ENCODE measurements at places on chromosomes 6 and 20.

DNA sequence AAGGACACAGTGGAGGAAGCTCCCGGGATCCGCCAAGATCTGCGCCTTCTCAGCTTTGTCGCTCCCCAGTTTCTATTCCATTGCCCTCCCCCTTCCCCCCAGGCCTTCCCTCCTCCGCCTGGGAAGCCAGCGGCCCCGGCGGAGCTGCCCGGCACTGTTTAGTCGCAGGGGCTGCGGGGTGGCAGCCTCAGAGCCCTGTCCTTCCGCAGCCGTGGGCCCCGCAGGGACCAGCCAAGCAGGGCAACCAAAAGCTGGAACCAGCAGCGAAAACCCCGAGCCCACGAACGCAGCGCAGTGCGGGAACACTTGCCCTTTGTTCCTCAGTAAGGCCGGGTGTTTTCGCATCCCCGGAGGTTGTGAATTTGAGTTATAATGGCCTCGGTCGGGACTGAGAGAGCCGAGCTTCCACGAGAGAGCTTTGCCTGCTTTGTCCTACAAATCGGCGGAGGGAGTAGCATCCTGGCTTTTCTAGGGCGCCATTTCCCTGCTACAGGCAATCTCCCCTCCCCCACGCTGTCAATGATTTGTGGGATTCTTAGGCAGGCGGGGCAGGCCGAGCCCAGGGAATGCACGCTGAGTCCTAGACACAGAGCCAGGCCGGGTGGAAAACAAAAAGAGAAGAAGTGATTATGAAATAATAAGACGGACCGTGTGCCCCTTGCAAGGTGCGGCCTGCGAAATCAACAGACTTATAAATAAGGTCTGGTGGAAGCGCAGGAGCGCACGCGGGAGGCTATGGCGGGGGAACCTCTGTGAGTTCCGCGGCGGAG lies 4.0 kb upstream of the TUBB2B start:
- peak; percentile 64 for DNase-seq

DNA sequence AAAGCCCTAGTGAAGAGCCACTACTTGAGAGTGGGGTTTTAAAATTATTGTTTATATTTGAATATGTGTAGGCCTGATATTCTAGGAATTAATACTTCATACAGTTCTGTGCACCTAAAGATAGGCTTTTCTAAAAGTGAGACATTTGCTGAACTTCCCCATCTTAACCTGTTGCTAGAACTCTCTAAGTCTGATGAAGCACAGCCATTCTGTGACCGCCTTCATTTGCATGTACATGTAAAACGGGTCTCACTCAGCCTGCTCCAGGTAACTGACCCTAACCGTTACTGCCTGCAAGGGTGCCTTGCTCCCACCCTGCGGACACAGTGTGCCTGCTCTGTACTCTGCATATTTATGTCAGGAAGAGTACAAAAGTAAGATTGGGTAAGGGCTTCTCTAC lies 44.3 kb upstream of the IRF4 start:
- no peak for DNase-seq

- DNase-seq, result no peak
Observed at GRCh38 chr20:37921341-37921929, 18.5 kb downstream of the VSTM2L start.

DNA sequence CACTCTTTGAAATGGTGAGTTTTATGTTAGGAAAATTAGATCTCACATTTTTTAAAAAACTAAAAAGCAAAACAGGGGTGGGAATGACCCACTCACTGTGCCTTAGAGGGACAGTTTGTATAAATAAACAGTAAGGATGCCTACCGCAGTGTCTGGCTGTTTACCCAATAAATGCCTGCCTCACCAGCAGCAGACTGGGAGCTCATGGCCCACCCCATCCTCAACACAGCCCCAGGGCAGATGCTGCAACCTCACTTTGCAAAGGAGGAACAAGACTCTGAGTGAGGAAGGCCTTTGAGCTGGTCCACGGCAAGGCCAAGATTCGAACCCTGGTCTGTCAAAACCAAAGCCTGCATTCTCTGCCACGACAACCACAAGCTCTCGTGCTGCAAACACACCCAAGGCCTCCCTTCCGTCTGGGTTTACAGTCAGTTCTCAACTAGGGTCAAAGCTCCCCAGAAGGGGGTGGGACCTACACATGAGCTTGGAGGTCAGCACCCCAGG lies 77.8 kb downstream of the BMP7 start:
- DNase-seq, result no peak

DNA sequence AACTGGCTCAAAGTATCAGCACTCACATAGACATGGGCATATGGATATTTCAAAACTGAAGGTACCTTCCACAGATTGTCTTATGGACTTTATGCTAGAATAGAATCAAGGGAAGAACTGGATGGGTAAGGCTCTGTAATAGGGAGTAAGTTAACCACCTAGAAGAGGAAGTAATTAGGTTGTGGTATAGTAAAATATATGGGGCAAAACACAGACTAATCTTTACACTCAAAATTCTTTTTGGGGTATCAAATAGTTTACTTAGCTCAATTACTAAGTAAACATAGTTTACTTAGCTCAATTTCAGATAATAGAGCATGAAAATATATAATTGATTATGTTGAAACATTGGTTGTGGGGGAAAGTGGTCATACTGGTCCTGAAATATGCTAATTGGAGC lies 94.2 kb upstream of the ATXN1 start:
- no peak for DNase-seq

DNA sequence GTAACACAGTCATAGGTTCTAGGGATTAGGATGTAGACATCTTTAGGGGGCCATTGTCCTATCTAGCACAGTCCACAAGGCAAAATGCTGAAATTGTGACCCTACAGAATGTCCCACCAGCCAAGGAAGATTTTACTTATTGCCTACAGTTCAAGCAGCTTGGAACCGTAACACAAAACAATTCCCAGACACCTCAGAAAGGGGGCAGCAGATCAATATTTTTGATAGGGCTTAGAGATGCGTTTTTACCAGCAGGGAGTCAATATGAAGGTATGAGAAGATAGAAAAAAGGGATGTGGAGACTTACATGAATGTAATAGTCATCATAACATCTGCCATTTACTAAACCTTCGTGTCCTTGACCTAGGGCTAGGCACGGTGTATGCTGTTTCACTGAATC lies 81.0 kb downstream of the TMEM170B start:
- DNase-seq, result no peak

GRCh38 chr6:127483399-127484055 lies 24.3 kb upstream of the KIAA0408 start:
- DNase-seq, result no peak

GRCh38 chr20:11687546-11688292 lies 230.0 kb upstream of the BTBD3 start:
- no peak for DNase-seq

- no peak for DNase-seq
Observed at GRCh38 chr20:43761386-43762340, 34.9 kb upstream of the GTSF1L start.

GRCh38 chr6:123655521-123656306 lies 19.0 kb upstream of the TRDN start:
- DNase-seq, result no peak

DNA sequence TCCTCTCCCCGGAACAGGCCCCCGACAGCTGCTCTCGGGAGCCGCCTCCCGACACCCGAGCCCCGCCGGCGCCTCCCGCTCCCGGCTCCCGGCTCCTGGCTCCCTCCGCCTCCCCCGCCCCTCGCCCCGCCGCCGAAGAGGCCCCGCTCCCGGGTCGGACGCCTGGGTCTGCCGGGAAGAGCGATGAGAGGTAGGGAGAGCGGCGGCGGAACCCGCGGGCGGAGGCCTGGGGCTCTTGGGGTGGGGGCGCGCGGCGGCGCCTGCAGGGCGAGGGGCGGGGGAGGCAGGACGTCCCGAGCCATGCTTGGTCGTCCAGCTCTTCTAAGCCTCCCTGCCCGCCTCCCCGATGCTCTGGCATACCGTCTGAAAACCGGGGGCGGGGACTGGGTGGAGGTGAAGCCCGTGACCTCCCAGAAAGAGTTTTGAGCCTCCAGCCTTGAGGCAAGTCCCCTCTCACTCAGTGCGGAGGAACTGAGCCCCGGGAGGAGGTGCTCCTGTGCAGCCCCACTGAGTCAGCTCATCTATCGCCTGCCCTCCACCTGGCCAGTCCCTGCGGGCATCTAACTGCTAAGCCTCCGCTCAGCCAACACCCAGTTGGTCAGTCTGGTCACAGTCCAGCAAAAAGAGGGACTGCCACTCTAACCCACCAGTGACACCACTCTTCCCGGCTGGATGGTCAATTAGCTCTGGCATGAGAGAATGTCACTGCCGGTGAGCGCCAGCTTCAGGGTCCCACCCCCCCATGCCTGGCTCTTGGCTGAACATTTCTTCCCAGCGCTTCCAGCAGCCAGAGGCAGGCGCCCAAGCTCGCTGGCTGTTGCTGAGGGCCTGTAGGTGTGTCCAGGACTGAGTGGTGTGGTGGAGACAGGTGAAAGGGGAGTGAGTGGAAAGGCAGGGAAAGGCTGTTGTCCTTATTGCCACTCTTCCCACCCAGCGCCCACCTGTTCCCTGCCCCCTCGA lies 482 bp downstream of the DDR1 start:
- peak; percentile 60 for DNase-seq

DNA sequence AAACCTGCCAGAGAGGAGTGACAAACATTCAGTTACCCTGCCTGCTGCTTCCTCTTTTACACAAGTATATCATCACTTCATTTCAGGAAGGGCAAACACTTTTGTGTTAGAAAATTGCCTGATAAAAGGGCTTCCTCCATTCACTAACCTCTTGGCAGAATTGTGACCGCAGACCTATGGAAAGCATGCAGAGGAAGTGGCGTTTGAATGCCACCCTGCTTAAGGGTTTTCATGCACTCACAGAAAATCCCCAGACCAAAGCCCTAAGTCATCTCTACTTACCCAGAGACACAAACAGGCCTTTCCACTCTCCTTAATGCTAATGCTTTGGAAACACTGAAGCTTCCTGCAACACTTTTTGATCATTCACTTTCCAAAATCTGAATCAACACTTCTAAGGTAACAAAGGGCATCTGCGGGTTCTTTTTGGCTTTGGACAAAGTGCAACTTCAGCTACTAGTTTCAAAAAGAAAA lies 22.1 kb upstream of the RALGAPA2 start:
- DNase-seq, result no peak

- DNase-seq, result no peak
Observed at GRCh38 chr6:144928847-144929246, 643.7 kb downstream of the UTRN start.

GRCh38 chr20:29079769-29080690 lies 2177.4 kb upstream of the DEFB115 start:
- DNase-seq, result no peak

- no peak for DNase-seq
Observed at GRCh38 chr20:24296477-24297261, 172.8 kb upstream of the SYNDIG1 start.

- DNase-seq, result no peak
Observed at GRCh38 chr6:36430351-36430750, 12.3 kb downstream of the PXT1 start.

- DNase-seq, result no peak
Observed at GRCh38 chr6:19408331-19408730, 428.8 kb upstream of the ID4 start.

DNA sequence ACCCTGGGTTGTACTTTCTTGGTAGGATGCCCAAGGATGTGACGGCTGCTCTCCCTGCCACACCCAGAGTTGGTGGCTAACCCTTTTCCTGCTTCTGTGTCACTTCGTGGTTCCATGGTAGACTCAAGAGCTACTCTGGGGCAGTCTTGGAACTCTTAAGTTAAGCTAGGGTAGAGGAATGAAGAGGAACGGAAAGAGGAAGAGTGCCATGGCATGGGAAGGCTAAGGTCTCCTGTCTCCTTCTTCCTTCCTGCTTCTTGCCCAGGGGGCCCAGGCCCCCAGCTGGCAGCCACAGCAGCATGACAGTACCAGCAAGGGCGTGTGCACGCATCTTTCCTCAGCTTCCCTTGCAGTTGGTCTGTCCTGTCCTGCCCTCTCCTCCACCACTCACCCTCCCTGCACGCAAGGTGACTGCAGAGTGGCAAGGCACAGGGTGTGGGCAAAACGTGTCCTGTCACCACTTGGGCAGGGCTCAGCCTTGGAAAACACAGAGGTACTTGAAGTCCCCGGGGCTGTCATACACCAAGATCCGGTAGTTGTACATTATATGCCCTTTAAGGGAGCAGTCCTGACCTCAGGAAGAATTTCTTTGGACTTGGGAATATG lies 39.8 kb upstream of the TGM3 start:
- DNase-seq, result no peak

DNA sequence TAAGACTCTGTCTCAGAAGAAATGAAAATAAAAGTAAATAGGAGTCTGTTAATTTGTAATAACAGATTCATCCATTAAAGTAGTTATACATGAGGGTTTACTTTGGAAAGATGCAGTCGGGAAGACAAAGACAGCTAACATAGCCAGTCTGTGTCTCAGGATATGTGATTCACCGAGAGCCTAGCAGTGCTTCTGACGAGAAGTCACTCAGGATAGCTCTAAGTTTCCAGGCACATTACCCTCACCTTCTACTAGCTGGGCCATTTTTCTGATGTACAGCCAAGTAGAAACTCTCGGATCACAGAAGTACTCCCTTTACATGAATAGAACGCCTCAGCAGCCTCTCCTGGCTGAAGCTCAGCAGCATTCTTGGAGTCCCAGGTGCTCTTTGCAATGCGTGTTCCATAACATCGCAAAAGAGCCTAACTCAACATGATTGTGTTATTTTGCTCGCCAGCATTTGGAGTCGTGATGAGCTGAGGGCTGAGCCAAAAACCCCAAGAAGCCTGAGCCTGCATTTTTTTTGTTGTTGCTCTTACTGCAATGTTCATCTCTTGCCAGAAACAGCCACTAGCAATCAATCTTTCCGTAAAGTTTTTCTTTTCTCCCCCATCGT lies 22.4 kb upstream of the TASP1 start:
- no peak for DNase-seq

DNA sequence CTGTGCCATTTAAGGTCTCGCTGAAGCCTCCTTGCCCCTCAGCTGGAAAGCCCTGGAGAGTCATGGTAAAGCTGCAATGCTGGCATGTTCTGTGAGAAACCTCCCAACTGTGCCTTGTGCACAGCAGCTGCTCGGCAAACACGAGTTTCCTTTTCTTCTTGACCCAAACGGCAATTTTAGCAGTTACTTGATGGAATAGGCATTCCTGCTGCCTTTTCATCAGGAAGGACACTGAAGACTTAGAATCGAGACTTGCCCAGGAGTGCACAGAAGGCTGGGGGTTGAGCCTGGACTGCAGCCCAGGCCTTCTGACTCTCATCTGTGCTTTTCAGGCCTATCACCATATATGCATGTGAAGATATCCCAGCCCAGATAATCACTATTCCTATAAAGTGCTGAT lies 28.7 kb upstream of the CLDN20 start:
- no peak for DNase-seq

- no peak for DNase-seq
Observed at GRCh38 chr6:169906688-169907418, 155.4 kb downstream of the ERMARD start.

- DNase-seq, result no peak
Observed at GRCh38 chr6:76495909-76496308, 423.4 kb upstream of the IMPG1 start.

DNA sequence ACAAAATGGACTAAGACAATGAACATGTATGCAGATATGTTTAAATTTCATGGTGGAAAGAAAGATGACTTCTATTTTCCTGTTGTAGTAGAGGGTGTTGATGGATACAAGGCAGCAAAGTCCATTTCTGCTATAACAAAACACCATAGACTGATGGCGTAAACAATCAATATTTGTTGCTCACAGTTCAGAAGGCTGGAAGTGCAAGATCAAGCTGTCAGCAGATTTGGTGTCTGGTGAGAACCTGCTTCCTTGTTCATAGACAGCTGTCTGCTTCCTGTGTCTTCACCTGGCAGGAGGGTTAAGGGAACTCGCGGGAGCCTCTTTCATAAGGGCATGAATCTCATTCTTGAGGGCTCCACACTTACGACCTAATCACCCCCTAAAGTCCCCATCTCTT lies 83.0 kb upstream of the ELOVL5 start:
- DNase-seq, result no peak

GRCh38 chr6:45921691-45922281 lies 93.9 kb downstream of the CLIC5 start:
- DNase-seq, result no peak
